ENCODE measurements at places on chromosomes 6 and 20.
A peak's percentile ranks its signal among the peaks of the same experiment; 100 is the strongest.

GRCh38 chr6:75157336-75157735, 48.5 kb downstream of the COL12A1 start:
- no peak for DNase-seq

DNA sequence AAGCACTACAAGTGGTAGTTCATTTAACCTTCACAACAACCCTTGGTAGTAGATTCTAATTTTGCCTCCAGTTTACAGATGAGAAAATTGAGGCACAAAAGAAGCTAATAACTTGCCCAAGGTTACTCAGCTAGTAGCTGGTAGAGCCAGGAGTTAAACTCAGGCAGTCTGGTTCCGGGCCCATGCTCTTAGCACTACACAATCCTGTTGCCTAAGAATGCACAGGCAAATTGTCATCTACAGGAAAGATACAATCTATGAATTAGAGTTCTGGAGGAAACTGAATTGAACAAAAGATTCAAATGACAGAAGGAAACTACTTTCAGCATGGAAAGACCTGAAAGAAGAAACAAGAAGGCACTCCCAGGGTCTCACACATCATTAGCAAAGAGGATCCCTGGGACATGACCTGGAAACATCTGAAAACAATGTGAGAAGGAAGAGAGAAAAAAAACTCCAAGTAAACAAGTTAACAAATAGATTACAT, 56.8 kb downstream of the ZHX3 start:
- DNase-seq = no peak

DNA sequence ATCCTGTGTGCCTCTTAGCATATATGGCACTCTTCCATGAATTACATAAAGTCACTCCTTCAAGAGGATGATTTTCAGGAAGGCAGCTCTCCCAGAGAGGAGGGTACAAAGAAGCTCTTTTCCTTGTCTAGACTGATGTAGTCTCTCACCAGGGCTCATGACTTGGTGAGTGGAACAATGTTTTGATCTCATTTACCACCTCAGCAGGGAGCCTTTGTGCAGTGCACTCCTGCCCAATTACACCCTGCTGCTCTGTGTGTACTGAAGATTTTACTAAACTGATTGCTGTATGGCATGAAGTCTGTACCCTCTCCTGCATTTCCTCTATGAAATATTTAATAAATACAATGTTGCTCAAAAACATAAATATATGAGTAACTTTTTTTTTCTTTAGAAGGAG, 598.3 kb upstream of the HS3ST5 start:
- DNase-seq = no peak

DNA sequence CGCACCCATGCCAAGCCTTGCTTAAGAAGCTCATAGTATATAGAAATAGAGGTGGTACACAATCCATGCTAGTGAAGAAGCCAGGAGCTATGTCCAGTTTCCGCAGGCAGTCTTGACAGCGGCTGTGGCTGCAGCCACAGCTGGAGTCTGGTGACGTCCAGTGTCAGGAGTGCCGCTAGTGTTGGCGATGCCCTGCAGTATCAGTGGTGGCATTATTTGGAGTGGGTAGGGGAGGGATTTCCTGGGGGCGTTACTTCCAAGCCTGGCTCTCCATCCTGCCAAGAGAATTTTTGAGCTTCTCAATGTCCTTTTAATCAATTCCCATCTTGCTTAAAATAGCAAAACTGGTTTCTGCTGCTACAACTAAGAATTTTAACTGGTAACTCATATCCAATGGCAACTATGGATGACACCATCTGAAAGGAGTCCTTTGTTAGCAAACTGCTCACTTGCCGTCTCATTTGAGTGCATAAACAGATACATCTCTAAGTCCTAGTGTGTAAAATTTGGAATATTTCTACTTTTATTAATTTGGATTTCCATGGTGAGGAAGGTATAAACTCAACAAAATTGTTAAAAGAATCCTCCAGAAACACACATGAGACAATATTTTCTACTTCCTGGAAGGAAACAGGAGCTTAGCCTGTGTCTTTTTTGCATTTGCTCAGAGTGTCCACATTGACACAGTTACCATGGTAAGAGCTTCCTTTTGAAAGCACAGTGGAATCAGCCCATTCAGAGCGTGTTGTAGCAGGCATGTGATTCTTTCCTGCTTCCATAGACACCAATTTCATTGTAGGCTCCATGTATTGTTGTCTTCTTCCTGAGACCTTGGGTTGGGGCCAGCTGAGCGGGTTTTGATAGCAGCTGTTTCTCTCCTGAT, 44.6 kb upstream of the PXDC1 start:
- peak; percentile 3 for DNase-seq

DNA sequence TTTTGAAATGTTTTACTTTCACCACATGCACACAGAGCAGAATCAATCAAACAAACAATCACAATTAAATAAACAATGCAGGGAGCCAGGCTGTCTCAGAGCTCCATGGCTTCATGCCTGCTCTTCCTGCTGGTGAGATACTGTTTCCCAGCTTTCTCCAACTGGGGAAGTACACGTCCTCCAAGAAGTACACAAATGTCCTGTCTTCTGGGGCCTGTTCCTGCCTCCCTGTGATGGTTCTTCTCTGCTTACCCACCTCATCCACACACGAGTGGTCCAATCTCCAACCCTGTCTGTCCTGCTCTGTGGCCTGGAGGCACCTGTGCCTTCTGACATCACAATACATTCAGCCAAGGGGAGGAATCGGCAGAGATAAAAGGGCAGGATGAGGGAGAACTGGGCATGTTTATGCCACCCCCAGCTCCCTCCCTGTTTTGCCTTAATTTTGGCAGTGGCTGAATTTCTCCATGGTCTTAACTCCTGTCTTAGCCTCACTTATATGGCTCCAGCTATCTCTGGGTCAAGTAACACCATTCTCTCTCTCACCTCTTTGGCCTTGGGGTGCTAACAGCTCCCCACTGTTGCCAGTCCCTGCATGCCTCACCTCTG, 25.3 kb upstream of the TTPAL start:
- no peak for DNase-seq

DNA sequence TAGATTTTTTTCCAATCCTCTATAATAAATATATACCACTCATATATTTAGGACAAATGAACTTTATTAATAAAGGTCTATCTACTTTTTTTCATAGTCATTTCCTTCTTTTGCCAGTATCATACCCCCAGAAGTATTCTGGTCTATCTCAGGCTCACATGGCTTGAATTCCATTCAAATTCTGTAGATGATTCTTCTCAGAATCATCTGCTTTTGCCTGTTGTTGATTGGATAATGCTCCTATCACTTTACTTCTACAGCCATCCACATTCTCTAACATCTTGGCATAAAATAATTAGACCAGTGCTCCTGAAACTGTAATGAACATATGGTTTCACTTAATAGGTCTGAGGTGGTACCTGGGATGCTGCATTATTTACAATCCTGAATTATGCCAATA, 121.2 kb downstream of the GFRAL start:
- no peak for DNase-seq

DNA sequence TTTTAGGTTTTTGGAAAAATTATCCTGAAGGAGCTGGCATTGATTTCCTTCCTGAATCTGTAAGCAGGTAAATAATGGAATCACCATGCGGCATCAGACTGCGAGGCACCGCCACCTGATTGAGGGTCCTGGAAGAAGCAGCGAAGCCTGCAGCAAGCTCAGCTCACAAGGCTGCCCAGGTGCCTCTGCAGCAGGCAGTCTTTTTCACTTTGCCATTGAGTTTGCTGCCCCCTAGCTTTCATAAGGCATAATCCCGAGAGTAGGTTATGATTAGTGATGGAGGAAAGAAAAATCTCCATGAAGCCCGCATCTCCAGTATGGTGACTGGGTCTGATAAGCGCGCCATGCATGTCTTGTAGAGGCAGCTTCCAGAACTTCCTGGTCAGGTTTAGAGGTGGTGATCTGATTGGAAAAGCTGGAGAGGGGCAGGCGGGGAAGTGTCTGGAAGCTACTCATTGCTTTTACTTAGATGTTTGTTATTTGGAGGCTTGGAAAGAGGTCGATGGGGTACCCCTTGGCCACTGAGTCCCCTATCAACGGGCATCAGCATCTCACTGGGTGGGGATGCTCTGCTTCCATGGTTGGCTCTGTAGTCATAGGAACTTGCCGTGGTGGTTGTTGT, 26.7 kb downstream of the IYD start:
- peak; percentile 59 for DNase-seq

GRCh38 chr6:87213364-87213763, 58.0 kb downstream of the ZNF292 start:
- no peak for DNase-seq

DNA sequence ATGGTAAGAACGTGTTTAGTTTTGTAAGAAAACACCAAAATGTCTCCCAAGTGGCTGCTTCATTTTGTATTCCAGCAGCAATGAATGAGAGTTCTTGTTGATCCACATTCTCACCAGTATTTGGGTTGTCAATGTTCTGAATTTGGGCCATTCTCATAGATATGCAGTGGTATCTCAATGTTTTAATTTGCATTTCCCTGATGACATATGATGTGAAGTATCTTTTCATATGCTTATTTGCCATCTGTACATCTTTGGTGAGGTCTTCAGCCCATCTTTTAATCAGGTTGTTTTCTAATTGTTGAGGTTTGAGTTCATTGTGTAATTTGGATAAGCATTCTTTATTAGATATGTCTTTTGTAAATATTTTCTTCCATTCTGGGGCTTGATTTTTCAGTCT, 436.8 kb upstream of the IRAK1BP1 start:
- no peak for DNase-seq

Data from cerebellar cortex (tissue), 1 donor.